ENCODE measurements at places on chromosomes 2 and 18. TPM values are rescaled to one million over a fixed set of nuclear protein-coding genes. Genes with fewer than 3 reads are reported as not detected.

DNA sequence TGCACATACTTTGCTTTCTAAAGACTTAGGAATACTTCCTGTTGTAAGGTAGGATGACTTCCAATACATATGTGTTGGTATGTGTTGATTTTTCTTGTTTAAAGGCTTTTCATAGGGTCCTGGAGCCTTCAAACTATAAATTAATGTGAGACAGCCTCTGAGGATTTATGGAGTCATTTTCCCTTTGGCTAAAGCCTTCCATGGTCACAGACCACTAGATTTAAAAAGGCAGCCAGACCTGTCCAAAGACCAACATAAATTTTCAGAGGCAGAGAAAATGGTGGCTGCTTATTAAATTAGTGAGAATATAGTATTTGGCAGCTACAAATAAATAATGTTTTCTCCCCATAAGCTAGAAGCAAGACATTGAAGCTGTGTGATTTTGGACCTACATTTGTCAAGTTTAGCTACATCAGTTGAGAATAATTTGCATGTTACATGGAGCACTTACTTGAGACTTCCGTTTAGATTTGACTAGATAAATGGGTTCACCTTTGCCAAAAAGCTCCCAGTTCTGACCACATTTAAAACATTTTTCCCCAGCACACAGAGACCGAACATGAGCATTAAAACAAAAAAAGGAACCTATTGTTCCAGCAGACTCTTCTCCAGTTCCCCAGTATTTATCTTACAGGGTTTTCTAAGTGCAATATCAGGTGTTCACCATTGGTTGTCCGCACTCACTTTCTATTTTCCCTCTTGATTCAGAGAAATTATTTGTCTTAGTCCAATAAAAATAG is 402.9 kb downstream of the PARD3B start:
- no peak for DNase-seq

DNA sequence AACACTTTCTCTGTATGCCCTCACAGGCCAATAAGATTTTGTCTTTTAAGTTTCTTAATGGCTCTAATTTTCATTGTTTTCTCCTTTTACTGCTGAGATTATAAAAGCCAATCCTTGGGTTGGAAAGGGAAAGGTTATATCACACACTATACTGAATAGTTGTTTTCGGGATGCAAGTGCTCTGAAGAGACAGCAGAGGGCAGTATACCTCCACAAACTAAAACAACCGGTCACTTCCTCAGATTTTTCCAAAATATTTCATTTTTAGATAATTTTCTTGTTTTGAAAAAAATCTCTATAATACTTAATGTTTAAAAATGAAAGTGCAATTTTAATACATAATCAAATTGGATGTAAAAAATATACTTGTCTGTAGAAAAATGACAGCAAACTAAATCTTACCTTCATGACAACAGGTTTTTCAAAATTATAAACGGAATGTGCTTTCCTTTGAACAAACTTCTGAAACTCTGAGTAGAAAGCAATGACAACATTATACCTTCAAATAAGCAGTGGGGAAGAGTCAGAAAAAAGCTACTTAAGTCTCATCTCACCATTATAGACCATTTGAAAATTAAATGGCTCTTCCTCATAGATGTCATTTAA is 82.7 kb downstream of the ORC4 start:
- no peak for DNase-seq

DNA sequence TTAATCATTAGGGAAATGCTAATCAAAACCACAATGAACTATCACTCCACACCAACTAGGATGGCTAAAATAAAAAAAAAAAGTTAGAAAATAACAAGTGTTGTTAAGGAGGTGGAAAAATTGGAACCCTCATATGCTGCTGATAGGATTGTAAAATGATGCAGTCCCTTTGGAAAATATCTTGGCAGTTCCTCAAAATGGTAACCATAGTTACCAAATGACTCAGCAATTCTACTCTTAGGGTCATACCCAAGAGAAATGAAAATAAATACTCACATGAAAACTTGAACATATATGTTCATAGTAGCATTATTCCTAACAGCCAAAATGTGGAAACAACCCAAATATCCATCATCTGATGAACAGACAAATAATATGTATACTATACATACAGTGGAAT is 15.7 kb upstream of the ACVR2A start:
- no peak for DNase-seq

GRCh38 chr2:88199912-88200682 is 30.0 kb downstream of the THNSL2 start:
- peak; percentile 48 for DNase-seq

DNA sequence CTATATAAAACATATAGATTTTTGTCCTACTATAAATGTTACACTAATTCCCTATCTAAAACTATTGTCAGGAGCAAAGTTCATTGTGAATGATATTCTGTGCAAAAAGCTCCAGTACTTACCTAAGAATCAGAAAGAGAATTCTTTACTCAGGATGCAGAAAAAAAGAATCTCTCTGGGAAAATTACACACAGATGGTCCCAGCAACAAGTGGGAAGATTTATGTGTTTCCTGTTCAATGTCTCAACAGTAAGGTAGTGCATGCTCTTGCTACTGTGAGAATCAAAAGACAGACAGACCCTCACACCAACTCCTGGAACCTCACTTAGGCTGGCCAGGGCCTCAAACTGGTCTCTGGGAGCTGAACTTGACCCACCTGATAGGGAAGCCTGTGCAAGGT is 11.2 kb upstream of the NAPG start:
- DNase-seq = no peak

DNA sequence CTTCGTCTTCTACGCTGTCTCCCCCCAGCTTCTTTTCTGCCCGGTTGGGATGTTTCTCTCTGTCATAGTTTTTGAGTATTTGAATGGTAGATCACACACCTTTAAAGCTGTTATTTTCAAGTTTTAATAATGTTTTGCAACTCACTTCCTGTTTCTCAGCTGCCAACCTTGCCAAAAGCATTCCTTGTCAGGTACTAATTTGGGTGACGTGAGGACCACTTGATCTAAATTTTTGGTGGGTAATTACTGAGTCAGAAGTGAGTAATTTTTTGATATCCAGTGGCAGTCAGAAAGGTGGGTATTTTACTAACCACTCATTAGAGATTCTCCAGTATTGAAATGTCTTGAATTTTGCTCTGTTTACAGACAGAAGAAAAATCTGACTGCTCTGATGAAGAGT is 852.4 kb upstream of the FANCL start:
- DNase-seq = no peak

FHOD3 gene
- total RNA-seq = not detected

OTOF gene
- total RNA-seq = 2.3 TPM

Measured in activated CD4-positive, alpha-beta T cell treated with anti-CD3 and anti-CD28 coated beads for 36 hours (primary cell).